ENCODE measurements at places on chromosomes 3 and 15.

- no peak for DNase-seq
Observed at GRCh38 chr3:52210037-52210436, 12.1 kb downstream of the ALAS1 start.

- DNase-seq: no peak
Observed at GRCh38 chr3:122642935-122643334, 37.7 kb upstream of the PARP14 start.

- no peak for DNase-seq
Observed at GRCh38 chr3:166274351-166275023, 437.3 kb upstream of the BCHE start.

- DNase-seq: no peak
Observed at GRCh38 chr15:88637841-88638625, 783 bp upstream of the ISG20 start.

- DNase-seq: no peak
Observed at GRCh38 chr15:79365765-79366164, 54.9 kb downstream of the TMED3 start.

- DNase-seq: no peak
Observed at GRCh38 chr3:63910891-63911290, 1.3 kb downstream of the SCAANT1 start.

DNA sequence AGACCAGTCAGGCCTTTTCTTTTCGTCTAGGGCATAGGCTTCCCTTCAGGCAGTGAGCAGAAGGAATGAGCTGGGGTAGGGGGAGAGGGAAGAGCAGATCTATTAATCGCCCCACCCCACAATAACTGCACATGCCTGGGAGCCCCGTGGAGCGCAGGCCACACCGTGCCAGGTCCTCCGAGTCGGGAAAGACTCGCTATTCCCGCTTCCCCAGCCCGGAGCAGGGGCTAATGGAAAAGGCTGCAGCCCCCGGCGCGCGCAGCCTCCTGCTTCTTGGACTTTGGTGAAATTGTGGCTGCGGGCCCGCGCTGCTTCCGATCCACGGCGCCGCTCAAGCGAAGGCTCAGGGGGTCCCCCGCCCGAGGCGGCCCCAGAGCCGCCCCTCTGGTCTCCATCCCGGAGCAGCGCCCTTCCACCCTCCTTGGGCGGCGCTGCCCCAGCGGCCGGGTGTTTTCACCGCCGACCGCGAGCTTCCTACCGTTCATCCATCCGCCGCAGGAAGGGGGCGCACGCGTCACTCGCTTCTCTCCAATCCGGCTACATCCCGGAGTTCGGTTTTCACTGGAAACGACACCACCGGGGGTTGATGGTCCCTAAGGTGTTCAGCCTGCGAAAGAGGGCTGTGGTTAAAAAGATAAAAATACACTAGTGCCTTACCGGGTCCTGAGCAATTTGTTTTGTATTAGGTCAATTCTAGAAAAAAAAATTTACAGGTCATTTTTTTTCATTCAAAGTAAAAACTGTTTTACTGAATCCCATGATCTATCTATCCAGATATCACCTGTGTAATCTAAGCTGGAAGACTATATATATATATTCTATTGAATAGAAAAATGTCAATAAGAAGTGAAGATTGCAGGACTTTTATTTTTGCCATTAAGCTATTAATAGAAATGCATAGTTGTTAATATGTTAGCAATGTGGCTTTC is 4.4 kb upstream of the SYNM start:
- peak; percentile 80 for DNase-seq

DNA sequence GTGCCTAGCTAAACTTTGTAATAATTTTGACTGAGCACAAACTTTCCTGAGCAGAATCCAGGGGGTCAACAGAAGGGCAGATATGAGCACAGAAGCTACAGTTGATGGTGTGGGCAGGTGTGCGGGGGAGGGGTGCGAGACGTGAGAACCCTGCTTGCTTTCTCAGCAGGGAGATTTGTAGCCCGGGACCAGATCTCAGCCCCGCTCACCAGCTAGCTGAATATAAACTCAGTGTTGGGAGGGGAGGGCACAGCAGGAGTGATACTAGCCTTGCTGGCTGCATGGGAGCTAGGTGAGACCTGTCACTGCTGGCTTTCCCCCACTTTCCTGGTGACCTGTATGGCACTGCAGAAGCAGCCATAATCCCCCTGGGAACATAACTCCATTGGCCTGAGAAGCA is 83.4 kb downstream of the CLDN1 start:
- DNase-seq: no peak

DNA sequence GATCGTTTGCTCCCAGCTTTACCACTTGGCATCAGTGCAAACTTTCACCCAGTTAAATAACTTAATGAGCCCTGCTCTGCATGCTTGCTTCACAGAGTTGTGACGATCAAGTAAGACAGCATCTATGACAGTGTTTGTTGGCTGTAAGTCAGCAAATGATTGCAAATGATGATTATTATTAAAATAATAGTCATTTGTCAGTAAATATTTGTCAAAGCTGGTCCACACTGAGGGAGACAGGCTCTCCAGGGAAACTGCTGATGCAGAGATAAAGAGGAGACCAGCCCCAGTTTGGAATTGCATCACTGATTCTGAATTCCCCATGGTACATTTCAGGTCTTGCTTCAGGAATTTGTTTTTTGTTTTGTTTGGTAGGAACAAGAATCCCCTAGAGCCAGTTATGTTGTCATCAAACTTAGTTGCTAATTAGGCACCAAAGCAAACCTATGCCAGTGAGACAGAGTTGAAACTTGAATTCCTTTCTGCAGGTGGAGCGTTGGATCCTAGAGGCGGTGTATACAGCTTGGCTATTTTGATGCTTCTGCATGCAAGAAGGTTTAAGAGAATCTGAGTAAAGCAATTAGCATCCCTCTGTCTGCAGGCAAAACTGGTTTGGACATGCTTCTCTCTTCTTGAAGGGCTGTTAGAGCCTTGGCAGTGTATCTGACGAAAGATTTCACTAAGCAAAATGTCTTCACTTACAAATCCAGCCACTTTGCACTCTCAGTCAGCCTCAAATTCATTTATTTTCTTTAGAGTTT is 338.6 kb upstream of the TPRG1 start:
- DNase-seq: no peak

DNA sequence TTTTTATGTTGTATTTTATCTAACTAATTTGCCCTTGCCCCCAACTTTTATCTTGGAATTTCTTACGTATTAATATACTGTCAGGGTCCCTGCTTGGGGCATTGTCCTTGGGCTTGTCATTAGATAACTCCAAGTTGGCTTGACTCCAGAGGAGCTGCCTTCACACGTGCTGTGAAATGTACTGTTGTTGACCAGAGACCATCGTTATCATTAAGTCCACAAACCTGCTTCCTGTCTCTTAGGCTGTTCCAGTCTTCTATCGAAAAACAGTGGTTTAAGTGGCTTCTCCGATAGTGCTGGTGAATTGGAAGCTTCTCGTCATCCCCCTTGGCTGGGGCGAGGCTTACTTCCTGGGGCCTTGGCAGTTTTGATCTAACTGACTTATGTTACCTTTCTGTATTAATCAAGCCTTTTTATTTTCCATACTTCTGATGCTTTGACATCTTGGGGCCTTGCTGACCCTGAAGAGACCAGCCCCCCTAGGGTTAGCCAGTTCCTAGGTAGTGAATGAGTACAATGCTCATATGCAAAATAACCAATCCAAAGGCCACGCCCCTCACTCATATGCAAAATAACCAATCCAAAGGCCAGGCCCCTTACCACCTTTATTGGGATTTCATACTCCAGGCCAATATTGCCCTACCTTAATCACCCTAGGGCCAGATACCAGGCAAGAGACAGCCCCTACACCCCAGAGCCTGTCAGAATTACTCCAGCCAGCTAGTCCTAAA is 164.5 kb downstream of the IGF1R start:
- DNase-seq: no peak

- DNase-seq: no peak
Observed at GRCh38 chr3:152595975-152596821, 238.7 kb upstream of the P2RY1 start.
